Stimulated activated CD4-positive, alpha-beta T cell treated with anti-CD3 and anti-CD28 coated beads, Interleukin-4, amount 100 ng/mL, for 1 hour (primary cell): ENCODE measurements at places on chromosomes 6 and 20.

DNA sequence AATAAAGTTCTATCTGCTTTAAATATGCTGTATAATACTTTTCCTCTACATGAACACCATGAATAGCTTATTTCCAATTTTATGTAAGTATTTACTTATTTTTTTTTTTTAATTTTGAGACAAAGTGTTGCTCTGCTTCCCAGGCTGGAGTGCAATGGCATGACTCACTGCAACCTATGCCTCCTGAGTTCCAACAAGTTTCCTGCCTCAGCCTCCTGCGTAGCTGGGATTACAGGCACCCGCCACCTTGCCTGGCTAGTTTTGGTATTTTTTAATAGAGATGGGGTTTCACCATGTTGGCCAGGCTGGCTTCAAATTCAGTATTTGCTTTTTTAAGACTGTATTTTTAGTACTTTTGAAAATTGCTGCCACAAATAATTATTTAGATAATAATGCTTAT lies 1365.9 kb downstream of the GRIK2 start:
- DNase-seq, result no peak

DNA sequence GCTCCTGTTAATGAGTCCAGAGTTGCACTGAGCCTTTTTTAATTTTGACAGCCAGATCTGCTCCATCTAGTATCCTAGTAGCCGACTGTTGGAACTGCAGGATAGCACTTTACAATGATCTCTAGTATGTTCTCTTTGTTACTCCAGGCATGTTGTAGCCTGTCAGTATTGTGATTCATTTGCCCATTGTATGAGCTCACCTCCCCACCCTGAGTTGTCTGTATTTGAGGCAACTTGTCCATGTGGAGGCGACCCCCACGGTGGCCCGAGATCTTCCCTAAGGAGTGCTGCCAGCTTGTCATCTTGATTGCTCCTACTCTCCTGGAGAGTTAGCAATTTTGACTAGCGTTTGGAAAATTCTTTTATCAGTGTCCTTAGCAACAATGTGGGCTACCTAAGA lies 67.2 kb downstream of the DHX35 start:
- no peak for DNase-seq

DNA sequence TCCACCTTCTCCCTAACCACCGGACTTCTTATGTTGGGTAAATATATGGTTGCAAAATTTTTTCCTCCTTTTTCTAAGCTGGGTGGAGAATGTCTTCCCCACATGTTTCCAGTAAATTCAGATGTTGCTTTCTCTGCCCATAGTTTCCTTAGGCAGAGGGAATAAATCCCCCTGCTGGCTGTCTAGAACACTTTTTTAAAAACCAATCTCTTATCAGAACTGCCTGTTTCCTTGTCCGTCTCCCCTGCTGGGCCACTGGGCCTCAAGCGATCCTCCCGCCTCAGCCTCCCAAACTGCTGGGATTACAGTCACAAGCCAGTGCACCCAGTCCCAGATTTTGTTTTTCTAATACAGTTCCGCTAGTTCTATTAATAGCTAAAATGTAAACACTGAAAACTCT lies 9.9 kb upstream of the WFDC2 start:
- DNase-seq, result no peak

GRCh38 chr6:62516291-62517141 lies 230.5 kb upstream of the KHDRBS2 start:
- DNase-seq, result no peak

DNA sequence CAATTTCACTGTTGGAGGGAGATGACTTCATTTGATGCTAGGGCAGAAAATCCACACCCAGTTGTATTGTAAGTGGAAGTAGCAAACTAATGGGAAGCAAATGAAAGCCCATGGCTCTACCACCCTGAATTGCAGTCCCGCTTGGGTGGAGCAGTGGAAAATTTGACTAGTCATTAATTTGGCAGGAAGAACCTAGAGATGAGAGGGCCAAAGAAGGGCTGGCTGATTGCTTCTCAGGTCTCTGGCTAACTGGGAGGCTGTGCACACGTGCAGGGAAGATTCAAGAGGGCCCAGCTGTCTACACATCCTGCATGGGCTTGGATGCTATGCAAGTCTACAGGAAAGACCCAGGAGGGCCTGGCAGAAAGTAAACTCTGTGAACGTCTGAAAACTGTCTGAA lies 466.2 kb downstream of the TFAP2A start:
- DNase-seq, result no peak

GRCh38 chr6:35609588-35609987 lies 79.1 kb downstream of the FKBP5 start:
- DNase-seq, result no peak

DNA sequence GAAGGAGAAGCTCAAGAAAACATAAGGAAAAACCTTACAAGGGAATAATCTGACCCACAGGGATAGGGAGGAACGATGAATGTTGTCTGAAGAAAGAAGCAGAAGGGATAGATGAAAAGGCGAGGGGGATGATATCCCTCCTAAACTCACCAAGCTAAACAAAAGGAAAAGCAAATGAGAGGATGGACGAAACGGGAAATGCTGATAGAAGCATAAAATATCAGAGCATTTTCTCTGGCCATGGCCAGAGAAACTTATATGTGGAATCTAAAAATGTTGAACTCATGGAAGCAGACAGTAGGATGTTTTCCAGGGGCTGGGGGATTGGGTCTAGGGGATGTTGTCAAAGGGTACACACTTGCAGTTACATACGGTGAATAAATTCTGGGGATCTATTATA lies 148.4 kb upstream of the FOXQ1 start:
- DNase-seq, result no peak

DNA sequence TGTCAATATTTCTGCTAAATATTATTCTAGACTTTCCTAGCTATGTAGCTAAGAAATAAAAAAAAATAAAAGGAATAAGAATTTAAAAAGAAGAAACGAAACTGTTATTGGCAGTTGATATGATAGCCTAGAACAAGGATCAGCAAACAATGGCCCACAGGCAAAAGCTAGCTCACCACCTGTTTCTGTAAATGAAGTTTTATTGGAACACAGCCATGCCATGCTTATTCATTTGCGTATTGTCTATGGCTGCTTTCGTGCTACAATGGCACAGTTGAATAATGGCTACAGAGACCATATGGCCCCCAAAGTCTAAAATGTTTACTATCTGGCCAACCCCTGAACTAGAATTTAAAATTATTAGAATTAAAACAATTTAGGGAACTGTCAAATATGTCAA lies 952.6 kb upstream of the MAP3K7 start:
- no peak for DNase-seq

- no peak for DNase-seq
Measured at GRCh38 chr6:102389994-102390393, 996.5 kb downstream of the GRIK2 start.

DNA sequence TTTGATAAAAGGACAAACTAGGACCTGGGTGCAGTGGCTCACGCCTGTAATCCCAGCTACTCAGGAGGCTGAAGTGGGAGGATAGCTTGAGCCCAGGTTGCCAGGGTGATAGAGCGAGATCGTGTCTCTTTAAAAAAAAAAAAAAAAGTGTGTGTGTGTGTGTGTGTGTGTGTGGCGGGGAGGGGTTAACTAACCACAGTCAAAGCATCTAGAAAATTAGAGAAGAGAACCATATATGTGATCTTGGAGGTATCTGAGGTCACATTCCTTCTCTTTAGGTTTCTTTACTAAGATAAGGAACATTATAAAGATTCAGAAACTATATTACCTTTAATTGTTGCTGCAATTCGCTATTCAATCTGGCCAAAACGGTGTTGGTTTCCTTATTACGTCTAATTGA lies 80.9 kb downstream of the REPS1 start:
- no peak for DNase-seq

- DNase-seq, result no peak
Measured at GRCh38 chr6:111591370-111591900, 14.2 kb downstream of the TRAF3IP2 start.

- no peak for DNase-seq
Measured at GRCh38 chr6:44404022-44404714, 16.7 kb downstream of the CDC5L start.

GRCh38 chr6:129681913-129682205 lies 28.1 kb downstream of the ARHGAP18 start:
- no peak for DNase-seq

GRCh38 chr6:122704066-122704465 lies 75.5 kb upstream of the FABP7 start:
- DNase-seq, result no peak

DNA sequence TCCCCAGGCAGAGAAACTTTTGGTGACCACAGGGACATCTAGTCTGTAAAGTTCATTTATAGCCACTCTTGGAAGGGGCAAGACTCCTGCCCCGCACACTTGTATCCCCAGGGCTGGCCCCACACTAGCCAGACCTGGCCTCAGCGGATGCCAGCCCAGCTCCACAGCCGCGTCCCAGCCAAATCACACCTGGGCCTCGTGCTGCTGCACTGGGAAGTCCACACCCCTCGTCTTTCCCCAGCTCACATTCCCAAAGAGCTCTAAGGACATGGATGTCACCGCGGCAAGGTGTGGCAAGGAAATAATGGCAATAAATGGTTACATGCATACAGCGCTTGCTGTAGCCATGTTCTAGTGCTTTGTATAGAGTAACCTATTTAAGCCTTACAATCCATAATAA lies 8.6 kb downstream of the IP6K3 start:
- no peak for DNase-seq

- DNase-seq, result no peak
Measured at GRCh38 chr20:21503345-21503744, 10.5 kb downstream of the NKX2-2 start.

- no peak for DNase-seq
Measured at GRCh38 chr6:71414486-71414885, 125.9 kb downstream of the OGFRL1 start.

- no peak for DNase-seq
Measured at GRCh38 chr6:55822815-55823214, 52.6 kb downstream of the BMP5 start.

DNA sequence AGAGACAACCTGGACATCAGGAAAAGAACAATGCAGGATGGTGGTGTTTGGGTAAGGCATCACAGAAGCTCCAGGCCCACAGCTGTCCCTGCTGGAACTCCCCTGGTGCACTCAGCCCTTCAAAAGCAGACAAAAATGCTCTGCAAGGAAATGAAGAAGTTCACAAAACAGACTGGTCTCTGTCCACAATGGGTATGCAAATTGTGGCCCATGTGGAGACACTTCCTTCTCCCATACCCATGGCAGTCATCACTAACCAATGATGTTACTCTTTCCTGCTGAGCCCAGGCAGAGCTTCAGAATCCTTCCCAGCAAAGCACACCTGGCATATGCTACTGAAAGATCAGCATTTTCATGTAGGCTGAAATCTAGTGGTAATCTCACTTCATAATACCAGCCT lies 42.6 kb upstream of the PXDC1 start:
- no peak for DNase-seq

- no peak for DNase-seq
Measured at GRCh38 chr6:36245572-36246061, 24.2 kb upstream of the PNPLA1 start.

DNA sequence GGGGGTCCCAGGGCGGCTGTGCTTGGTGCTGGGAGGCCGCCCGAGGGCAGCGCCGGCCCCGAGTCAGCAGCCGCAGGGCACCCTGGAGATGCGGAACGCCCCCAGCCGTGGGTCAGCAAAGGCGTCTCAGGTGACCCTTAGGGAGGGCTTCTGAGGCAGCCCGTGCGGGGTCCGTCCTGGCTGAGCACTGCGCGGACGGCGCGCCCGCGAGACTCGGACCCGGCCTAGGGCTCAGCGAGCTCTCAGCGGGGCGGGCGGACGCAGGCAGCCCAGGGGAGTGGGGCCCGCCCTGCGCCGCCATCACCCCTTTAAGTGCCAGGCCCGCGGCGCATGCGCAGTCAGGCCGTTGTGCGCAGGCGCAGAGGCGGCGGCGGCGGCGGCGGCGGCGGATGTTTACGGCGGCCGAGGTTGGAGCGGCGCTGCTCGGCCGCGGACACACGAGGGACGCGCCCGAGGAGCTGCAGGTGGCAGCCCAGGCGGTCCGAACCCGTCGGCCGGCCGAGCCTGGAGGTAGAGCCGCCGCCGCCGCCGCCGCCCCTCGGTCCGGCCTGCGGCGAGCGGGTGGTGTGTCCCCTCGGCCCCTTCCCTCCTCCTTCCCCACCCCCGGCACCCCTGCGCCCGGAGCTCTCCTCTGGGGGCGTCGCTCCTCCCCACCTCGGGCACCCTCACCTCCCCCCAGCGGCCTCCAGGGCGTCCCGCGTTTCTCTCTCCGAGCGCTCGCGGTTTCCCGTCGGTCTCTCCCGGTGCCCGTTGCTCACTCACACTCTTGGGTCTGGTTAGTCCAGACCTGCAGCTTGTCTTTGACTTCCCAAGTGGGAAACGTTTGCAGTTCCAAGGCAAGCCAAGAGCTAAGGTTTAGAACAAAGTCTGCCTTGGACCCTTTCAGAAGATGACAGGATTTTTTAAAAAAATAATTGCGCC lies at the start of gene PCMTD2:
TSS of gene PCMTD2 (plus strand) at position 388 of the 921 bp plus-strand sequence. CDS start 4,218 bp downstream, outside the sequence.
- DNase-seq, result peak; percentile 84

DNA sequence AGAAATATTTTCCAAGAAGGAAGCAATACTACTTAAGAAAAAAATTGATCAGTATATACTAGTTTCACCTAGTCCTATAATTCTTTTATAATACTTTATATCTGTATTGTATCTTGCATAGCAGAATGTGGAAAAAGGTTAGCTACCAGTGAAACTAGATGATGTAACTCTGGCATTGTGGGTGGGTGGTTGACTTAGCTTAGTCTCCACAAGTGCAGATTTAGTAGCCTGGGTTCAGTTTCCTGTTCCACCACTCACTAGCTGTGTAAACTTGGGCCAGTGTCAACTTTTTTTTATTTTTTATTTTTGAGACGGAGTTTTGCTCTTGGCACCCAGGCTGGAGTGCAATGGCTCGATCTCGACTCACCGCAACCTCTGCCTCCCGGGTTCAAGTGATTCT lies 2.0 kb downstream of the MUC21 start:
- DNase-seq, result no peak

DNA sequence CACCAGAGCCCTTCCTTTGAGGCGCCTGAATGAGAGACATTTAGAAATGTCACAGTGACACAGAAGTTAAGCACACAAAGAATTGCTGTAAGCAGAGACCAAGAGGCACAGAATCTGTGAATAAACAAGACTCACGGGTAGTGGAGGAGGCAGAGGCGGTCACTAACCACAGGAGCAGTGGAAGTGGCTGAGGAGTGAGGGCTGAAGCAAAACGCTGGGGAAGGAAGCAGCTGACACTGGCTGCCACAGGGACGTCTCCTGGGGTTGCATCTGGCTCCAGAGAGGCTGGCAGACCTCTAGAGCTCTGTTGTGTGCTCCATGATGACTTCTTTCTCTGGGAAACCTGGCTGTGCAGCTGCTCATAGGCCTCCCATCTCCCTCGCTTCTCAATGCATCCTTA lies 65.0 kb upstream of the SLC2A12 start:
- no peak for DNase-seq

GRCh38 chr6:147067184-147067583 lies 137.0 kb upstream of the STXBP5 start:
- DNase-seq, result no peak

DNA sequence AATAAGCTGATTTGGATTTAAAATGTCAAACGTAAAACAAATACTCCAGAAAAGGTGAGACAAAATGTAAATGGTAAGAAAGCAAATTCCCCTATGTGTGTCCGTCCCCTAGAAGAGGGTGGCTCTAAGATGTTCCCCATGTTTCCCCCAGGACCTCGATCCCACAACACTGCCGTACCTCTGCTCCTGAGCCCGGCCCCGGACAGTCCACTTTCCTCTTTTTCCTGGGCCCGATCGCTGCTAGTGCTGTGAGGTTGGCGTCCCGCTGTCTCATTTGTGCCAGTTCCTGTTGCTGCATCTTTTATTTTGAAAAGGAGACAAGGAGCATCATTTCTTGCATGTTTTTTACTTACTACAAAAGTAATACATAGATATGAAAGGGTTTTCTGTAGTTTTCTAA lies 68.3 kb downstream of the TAF4 start:
- no peak for DNase-seq
